Panc1 (cell line): ENCODE measurements at places on chromosomes 16 and 17.
A peak's percentile ranks its signal among the peaks of the same experiment; 100 is the strongest.

DNA sequence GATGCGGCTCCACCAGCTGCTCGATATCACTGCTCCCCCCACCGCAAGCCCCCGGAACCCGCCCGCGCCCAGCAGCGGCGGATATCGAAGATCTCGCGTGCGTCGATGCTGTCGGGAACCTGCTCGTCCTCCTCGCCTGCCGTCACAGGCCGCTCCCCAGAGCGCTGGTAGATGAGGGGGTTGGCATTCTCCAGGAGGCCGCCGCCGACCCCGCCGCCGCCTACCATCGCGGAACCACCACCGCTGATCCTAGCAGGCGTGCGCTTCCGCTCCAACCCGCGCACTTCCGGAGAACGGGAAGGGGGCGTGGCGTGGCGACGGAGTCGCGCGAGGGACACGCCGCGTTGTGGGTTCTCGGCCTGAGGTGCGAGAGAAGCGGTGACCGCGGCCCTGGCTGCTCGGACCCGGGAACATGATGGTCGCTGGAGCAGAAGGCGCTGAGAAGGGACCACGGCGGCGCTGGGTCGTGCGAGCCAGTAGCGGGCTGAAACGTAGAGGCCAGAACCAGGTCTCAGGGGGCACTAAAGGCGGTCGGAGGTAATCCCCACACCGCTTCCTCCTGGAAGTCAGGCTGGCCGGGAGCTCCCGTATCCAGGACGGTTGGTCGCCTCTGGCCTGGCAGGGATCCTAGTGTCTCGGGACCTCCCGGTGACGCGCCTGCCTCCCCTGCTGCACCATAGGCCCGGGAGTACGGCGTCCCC lies at the start of gene CIAO2B:
Gene CIAO2B (minus strand): TSS at position 265 of the 701 bp plus-strand sequence. CDS start 38 bp downstream, at position 227.
- no peak for DNase-seq

DNA sequence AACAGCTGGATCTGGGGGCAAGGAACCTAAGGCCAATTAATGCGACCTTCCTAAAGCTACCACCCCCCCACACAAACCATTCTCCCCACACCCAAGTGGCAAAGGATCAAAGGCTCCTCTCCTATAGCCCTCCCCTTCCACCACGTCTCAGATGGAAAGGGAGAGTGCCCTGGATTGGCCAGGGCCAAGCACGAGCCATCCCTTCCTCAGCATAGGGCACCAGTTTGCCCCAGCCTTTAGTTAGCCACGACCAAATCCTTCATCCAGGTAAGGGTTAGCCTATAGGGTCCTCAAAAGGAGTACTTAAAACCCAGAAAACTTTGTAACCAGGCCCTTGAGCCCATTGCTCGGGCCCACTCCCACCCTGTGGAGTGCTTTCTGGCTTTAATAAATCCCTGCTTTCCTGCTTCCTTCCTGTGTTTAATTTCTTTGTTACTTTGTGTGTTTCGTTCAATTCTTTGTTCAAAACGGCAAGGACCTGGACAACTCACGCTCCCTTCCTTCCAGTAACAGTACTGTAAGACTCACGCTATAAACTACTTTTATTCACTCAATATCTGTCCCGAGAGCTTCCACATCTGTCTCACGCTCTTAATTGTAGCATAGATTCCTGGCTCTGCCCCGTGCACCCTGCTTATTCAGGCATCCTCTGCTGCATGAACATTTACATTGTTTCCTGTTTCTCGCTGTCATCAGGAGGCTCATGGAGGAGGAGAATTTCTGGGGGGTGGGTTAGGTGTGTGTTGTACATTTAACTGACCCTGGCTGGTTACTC lies 62.3 kb downstream of the TNFRSF13B start:
- DNase-seq: no peak

DNA sequence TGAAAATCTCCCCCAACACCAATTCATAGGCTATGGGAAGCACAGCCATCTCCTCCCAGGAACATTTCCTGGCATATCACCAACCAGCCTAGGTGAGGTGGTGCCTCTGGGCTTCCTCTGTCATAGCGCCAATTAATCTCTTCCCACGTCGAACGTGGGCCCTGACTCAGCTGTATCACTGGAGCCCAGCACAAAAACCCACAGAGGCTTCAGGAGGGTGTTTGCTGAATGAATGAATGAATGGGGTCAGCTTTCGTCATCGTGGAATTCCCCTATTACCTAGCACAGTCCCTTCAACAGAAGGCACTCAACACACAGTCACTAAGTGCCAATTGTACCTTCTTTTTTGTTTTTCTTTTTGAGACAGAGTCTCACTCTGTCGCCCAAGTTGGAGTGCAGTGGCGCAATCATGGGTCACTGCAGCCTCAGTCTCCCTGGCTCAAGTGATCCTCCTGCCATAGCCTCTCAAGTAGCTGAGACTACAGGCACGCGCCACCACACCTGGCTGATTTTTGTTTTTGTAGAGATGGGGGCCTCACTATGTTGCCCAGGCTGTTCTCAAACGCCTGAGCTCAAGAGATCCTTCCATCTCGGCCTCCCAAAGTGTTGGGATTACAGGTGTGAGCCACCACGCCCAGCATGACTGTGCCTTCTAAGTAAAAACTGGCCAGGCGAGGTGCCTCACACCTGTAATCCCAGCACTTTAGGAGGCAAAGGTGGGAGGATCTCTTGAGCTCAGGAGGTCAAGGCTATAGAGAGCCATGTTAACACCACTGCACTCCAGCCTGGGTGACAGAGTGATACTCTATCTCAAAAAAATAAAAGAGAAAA lies 4.1 kb downstream of the ZNF688 start:
- DNase-seq: no peak

- DNase-seq: no peak
These were observed 58.3 kb downstream of the NTN1 start for GRCh38 chr17:9079461-9080103.

- DNase-seq: peak; percentile 52
These were observed 10.1 kb downstream of the DYNC1LI2 start for GRCh38 chr16:66741169-66741900.

DNA sequence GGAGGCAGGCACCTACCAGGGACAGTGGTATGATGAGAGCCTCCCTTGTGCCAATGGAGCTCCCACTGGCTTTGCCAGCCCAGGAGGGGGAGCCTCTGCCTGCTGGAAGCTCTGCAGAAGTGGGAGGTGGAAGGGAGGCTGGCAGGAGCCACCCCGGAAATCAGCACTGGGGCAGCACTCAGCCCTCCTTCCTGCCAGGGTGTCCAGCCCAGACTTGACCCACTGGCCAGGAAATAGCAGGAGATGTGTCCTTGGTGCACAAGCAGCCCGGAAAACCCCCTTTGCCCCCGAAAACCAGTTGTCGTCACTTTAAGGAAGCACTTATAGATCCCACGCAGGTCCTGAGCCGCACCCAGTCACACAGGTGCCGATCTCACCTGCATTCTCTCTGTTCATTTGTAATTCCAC lies 49.3 kb upstream of the CACNG4 start:
- no peak for DNase-seq

- peak; percentile 42 for DNase-seq
These were observed 49.2 kb upstream of the CBFA2T3 start for GRCh38 chr16:89026121-89026612.
